Esophagus squamous epithelium (tissue), 5 donors: ENCODE measurements at places on chromosomes 5 and 9.

GRCh38 chr9:135039916-135040645 is 47.4 kb upstream of the OLFM1 start:
- no peak for DNase-seq

DNA sequence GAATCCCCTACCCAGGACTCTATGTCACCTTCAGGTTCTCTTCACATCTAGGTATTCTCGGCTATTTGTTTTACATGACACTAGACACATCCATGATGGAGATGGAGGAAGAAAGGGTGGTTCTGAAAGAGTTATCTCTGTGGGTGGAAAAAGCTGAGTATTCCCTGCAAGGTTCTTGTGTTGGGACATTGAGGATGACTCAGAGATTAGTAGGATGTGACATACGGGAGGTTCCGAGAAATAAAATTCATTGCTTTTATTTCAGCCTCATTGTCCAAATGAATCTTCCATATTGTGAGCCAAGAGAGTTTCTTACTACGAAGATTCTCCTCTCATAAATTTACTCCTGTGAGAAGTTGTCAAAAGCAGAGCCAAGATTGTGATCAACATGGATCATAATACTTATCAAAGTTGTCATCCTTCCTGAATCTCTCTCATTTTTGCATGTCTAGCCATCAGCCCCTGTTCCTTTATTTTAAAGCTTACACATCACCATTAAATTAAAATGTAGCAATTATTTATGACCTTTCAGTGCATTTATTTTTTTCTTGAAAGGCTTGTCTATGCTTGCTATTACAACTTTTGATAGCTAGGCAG is 370.0 kb downstream of the PSAT1 start:
- no peak for DNase-seq

DNA sequence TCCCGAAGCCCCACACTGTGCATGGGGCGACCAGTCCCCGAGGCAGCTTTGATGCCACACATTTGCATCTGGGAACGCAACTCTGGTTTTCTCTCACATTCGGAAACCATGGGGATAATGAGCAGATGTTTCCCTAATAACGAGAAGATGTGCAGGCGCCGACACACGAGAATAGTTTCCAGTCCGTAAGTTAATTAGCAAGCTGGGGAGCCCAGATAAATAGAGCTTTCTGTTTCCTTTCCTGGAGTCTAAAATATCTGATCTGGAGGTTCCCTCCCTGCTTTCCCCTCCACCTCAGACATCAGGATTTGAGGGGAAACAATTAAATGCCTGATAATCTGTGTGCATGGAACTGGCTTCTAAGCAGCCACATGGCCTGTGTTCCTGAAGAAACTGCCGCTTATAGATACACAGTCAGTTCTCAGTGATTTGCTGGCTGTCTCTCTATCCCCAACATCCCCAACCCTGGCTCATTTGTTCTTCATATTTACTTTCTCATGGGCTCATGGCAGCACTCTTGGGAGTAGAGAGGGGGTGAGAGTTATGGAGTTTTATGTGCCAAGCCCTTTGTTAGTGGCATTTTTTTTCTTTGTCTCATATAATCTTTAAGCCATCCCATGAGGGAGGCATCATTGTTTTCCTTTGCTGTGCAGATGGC is 62.8 kb downstream of the PDZD2 start:
- DNase-seq = no peak

DNA sequence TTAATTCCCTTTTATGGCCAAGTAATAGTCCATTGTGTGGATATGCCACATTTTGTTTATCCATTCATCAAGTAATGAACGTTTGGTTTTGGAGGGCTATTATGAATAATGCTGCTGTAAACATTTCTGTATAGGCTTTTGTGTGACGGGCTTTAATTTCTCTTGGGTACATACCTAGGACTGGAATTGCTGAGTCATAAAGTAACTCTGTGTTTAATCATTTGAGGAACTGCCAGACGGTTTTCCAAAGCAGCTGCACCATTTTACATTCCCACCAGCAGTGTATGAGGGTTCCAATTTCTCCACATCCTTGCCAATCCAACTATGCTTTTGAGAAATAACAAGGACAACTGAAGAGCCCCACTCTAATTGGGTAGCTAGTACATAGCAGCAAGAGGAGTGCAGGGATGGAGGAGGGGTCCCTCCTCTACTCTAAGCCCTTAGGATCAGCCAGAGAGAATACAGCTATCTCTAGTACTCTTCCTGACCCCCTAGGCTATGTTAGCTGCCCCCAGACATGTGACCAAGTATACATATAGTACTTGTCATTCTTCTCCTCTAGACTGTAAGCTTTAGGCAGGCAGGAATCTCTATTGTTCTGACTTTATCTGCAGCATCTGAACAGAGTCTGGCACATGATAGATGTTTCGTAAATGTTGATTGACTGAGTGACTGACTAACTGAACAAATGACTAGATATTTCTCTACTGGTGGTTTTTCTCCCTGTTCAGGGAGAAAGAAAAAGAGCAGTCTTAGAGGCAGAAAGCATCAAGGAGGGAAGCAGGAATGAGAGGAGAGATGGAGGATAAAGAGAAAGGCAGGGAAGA is 22.1 kb upstream of the MATR3 start:
- DNase-seq = no peak

GRCh38 chr9:137115394-137116026 is 977 bp upstream of the DPP7 start:
- DNase-seq = no peak

GRCh38 chr5:8523501-8523900 is 654.6 kb downstream of the MTRR start:
- no peak for DNase-seq

GRCh38 chr5:151680944-151681427 is 5.7 kb downstream of the SPARC start:
- no peak for DNase-seq

DNA sequence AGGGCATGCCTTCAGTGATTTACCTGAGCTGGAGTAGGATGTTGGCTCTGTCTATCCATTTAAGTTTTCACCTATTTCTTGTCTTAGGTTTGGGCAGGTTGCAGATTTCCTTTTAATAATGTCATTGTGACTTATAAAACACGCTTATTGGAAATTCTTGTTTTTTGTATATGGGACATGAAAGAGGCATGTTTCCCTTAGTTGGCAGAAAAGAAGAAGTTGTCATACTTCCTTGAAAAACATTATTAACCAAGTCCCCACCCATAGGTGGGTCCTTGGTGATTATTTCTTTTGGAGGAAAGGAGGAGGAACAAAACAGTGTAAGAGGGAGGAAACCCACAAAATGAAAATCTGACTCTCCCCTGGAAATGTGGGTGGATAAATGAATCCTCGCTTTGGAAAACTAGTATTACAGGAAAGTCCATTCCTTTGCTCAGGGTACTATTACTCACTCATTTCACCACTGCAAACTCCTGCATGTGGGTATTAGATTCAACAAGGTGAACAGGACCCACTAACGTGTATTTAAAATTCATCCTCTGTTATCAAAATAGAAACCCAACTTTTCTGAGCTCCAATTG is 9.3 kb downstream of the CER1 start:
- DNase-seq = no peak

GRCh38 chr5:14226992-14227391 is 83.8 kb downstream of the TRIO start:
- no peak for DNase-seq

DNA sequence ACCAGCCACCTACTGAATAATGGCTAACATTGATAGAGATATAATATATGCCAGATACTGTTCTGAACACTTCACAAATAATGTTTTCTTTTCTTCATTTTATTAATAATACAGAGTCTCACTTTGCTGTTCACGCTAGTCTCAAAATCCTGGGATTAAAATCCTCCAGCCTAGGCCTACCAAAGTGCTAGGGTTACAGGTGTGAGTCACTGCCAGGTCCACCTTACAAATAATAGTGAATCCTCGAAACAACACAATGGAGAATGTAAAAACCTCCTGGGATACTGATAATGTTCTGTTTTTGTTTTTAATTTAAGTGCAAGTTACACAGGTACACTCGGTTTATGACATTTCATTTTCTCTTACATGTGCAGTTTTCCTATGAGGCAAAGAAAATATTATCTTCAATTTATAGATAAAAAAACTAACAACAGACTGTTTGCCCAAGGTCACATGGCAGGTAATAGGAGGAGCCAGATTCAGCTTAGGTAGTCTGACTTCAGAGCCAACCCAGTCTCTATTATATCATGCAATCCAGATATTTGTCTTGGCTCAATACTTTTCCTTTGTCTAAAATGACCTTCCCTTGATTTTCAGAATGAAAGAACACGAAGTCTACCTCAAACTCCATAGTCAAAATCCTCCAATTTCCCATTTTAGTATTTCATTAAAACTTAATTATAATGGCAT is 7.8 kb downstream of the ZFR start:
- no peak for DNase-seq

GRCh38 chr9:136791516-136792276 is 552 bp downstream of the TMEM141 start:
- no peak for DNase-seq

DNA sequence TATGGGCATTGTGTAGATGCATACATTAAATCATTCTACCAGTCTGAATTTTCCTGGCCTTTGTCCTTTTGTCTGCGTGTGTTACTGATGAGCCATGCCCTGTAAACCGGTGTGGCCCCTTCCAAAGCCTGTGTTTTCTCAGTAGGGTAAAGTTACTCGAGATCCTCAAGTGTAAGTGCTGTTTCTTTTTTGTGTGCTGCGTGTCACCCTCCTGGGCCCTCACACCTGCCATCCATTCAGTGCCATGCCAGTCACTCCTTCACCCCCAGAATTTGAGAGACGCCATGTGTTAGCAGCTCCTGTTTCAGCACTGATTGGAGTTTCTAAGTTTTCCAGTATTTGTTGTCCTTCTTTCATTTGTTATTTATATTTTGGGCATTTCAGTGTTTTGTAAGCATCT is 288.2 kb downstream of the FANCC start:
- no peak for DNase-seq

- DNase-seq = no peak
These were observed 16.4 kb downstream of the RAB14 start for GRCh38 chr9:121185178-121185745.

- no peak for DNase-seq
These were observed 153.8 kb upstream of the FST start for GRCh38 chr5:53326424-53327153.

DNA sequence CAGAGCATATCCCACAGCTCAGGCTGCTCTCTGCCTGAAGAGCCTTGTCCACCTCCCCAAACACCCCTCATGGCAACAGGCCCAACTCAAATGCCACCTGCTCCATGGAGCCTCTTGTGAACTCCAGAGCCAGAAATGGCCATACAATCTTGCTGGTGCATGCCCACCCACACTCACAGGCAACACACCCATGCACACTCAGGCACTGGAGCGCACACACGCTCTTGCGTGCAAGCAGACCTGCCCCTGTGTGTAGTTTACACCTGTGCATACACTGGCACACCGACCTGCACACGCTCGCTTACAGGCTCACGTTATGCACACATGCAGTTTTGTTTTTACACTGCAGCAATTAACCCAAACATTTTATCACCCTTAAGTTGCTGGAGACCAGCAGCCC is 40.0 kb downstream of the HRH2 start:
- DNase-seq = no peak

GRCh38 chr5:10166392-10166791 is 83.3 kb downstream of the ATPSCKMT start:
- no peak for DNase-seq

DNA sequence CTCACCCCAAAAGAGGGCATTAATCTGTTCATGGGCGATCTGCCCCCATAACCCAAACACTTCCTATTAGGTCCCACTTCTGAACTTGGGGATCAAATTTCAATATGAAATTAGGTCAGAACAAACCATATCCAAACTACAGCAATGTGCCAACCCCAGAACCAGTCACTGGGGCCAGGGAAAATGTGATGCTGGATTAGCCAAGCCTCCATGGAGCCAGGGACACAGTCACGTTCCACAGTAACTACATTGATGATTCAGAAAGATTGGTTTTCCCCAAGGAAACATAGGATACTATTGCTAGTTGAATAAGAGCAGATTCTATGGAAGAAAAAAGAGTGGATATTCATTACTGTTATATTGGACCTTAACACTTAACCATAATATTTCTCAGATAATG is 84.2 kb downstream of the GIN1 start:
- no peak for DNase-seq

DNA sequence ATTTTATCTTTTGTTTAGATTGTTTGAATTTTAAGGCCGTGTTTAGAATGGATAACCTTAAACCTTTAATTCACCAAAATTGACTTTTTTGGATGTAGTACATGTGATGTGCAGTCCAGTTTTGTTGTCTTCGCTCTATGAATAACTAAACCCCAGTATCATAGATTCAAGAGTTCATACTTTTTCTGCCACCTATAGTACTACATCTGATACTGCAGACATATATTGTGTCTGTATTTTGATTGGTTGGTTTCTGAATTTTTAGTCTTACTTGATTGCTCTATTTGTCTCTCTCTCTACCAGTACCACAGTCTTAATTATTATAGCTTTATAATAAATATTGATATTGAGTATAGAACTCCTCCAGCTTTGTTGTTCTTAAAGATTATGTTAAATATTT is 58.1 kb downstream of the PPIP5K2 start:
- DNase-seq = no peak

DNA sequence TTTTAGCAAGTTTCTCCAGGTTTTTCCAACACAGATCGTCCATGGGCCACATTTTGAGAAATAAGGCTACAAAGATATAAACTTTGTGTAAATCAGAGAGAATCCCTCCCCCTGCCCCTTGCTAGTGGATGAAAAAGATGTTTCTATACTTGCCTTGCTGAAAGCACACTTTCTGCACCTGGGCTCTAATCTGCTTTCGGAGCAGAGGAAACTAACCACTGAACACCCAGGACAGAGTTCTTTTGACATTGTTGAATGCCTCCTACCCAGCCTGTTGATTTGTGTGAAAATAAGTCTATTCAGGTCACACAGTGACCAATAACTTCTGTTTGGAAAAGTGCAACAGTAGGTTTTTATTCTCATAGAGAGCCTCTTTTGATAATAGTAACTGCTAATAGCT is 7.5 kb downstream of the ADRB2 start:
- no peak for DNase-seq

DNA sequence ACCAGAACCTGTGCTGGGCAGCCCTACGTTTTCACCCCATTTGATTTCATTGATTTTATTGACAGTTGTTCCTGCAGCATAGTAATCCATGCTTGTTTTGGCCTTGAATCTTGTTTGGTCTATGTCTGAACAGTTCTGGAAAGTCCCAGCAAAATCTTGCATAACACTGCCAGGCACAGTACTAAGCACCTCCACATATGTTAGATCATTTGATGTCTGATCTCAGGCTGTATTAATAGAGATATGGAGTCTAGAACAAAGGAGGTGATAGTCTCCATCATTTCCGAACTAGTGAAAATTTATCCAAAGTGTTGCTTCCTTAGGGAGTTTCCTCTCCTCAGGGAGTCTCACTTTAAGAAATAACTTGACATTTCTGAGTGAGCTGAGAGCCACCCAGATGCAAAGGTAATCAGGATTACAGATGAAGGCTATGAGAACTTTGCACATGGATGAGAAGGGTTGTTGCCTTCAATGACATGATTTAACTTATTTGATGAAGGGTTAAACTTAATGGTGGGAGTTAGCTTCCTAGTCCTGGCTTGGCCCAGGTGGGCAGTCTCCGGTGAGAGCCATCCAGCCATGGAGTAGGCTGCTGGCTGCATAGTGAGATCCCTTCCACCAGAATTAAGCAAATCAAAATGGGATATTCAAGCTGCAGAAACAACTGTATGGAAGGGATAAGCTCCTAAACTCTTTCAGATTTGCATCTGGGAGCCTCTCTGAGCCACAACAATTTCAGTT is 173.8 kb upstream of the MVB12B start:
- no peak for DNase-seq

- DNase-seq = no peak
These were observed 7.3 kb downstream of the CDC14B start for GRCh38 chr9:96612105-96612965.

- no peak for DNase-seq
These were observed 296.7 kb downstream of the HINT1 start for GRCh38 chr5:130868186-130868840.
